ENCODE measurements at places on chromosomes 2 and 18.

DNA sequence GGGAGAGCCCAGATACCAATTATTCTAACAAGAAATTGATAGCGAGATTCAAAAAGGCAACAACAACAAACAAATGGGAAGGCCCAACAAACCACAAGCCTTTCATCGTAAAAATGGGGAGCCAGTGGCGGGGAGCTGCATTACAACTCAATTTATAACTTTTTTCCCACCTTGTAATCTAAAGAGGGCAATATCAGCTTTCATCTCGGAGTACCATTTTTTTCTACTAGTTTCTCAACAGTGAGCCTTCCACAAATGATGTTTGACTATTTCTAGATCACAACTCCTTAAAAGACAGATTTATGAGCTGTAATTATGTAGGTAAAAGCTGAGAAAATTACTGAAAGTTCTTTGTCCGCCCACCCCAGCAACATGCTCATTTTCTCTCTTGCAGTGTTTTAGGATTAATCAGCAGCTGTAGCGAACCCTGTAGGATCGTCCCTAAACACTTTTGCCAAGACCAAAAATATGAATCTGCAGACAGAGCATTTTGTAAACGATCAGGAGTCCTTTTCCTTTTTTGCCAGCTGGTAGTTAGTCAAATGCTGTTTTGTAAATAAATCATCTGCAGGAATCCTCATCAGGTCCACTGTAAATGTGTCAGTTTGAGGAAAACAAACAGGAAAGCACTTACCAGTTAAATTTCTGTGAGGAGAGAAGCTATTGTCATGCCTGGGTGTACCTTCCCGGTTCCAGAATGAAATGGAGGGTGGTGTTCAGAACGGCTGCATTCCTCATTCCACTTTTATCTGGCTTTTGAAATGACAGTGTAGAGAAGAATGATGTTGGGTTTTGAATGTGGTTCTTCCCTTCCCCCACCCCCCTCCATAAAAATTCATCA, 53.2 kb downstream of the EEF1B2 start:
- no peak for DNase-seq

DNA sequence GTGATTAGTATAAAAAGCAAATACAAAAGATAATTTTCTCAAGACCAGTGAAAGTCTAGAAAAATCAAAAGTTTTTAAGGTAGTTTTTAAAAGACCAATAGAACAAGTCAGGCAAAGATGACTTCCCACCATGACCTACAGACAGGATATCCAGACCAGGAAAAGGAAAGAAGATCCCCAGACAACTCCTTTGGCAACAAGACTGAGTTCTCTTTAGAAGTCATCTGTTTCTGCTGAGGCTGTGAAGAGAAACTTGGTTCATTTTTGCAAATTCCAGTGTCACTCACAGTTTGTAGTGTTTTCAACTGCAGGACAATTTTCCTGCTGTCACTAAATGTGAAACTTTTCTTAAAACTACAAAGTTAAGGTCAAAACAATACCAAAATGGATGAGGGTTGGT, 240.9 kb upstream of the SIX2 start:
- DNase-seq = no peak

DNA sequence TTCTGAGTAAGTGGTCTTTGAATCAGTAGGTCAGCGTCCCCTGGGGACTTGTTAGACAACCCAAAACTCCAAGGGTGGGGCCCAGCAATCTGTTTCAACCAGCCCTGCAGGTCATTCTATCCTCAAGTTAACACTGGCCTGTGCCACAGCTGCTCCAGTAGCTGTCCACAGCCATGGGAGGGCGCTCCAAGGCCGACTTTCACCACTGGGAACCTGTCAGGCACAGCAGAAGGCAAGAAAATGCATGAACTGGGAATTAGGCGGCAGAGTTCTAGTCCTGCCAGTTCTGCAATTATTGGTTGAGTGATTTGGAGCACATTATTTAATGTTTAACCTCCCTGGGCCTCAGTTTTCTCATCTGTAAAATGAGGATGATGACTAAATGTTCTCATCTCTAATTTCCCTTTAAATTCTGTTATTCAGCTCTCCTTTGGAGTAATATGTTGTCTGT, 17.4 kb upstream of the MRPL33 start:
- peak; percentile 22 for DNase-seq

DNA sequence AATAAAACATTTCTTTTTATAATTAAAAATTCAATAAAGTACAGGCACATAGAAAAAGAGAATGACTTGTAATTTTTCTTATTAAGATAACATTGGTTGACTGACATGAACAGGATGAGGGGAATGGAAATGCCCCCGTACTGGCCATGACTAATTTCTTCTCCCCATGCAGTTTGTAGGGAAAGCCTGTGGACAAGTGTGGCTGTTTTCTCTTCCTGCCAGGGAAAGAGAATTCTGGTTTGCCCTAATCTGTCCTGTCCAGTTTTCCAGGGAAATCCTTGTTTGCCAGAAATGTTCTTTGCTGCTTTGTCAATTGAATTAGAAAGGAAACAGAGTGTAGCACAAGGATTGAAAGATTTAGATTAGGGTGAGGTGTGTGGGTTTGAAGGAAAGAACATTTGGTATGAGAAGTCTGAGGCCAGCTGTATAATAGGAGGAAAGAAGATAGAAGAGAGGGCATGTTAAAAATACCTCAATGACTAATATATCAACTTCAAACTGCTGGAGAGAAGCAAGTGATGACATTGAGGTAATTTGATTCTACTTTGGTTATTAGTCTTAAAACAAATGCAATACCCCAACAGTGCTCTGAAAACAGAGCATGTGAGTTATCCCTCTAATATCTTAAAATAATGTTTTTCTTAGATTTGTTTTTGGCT, 593.9 kb upstream of the ZNF804A start:
- DNase-seq = no peak

- DNase-seq = no peak
Observed at GRCh38 chr2:235371018-235371417, 122.8 kb upstream of the AGAP1 start.

DNA sequence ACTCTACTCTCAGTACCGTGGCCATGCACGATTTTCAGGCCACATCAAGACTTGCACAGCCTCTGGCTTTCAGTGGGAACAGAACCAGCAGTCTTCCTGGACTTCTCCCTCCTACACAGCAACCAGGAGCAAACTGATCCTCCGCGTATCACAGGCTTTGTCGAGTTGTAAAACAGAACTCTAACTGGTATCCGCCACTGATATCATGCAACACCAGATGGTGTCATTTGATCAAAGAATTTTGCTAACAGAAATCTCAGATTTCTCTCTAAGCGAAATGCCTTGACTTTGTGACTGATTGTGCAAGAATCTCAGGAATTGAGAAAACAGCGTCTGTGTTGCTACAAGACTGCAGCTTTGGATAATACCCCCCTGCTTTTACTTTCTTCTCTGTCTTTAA, 85.7 kb downstream of the COPS8 start:
- no peak for DNase-seq

Measured in hematopoietic multipotent progenitor cell treated with erythropoietin and hydrocortisone succinate and interleukin-3 and kit ligand, for 17 days (in vitro differentiated cells).